ENCODE measurements at places on chromosomes 5 and 9.

GRCh38 chr5:127011961-127012644 is 18.3 kb downstream of the MARCHF3 start:
- no peaks in the 10 kb centered on the region for H3K27me3 ChIP-seq
- no peak overlapping the region for H3K4me3 ChIP-seq
- DNase-seq: no peak
- no peak overlapping the region for H3K27ac ChIP-seq
- H3K4me1 ChIP-seq: no peaks in the 10 kb centered on the region
- no peaks in the 10 kb centered on the region for H3K36me3 ChIP-seq

DNA sequence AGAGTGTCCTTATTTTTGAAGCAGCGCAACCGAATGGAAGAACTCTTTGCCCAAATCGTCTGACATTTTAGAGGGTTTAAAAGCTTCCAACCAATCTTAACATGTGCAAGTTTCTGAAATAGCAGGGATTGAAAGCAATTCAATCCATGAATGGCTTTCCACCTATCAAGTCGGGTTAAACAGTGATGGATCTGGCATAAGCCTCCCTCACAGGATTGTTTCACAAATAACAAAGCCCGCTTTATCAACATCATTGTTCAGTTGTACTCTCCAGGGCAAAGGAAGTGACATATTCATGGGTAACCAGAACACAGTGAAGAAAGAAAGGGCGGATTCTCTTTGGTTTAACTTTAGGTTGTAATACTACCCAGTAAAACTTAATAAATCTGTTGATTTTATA is 497.3 kb downstream of the MTRR start:
- H3K36me3 ChIP-seq: no peaks in the 10 kb centered on the region
- no peaks in the 10 kb centered on the region for H3K27me3 ChIP-seq
- H3K27ac ChIP-seq: no peak overlapping the region
- no peak overlapping the region for H3K4me3 ChIP-seq
- H3K4me1 ChIP-seq: no peaks in the 10 kb centered on the region

DNA sequence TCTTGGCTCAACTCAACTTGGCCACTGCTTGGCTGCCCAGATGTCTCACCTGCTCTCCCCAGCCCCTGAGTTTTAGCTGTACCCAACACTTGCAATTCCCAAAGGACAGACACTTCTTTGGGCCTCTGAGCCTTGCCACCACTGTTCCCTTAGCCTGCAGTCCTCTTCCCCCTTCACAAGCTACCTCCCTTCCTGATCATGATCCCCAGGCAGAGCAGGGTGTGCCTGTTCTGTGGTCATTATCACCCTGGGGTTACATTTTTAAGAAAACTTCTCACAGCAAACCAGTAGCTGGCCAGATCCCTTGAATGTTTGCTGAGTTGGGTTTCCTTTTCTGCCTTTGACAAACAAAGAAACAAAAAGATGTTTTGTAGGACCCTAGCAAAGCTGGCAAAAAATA is 87.5 kb upstream of the PRRC1 start:
- no peak for DNase-seq
- no peaks in the 10 kb centered on the region for H3K36me3 ChIP-seq
- no peaks in the 10 kb centered on the region for H3K27me3 ChIP-seq
- H3K4me3 ChIP-seq: no peak overlapping the region
- H3K4me1 ChIP-seq: no peaks in the 10 kb centered on the region

- H3K27ac ChIP-seq: no peak overlapping the region
- H3K4me3 ChIP-seq: no peak overlapping the region
- no peaks in the 10 kb centered on the region for H3K4me1 ChIP-seq
Measured at GRCh38 chr9:73091909-73092308, 59.8 kb upstream of the ANXA1 start.

GRCh38 chr9:121607434-121608167 is 43.8 kb upstream of the DAB2IP start:
- H3K27ac ChIP-seq: no peak overlapping the region
- DNase-seq: no peak
- H3K4me1 ChIP-seq: peaks cover 54% of the 10 kb centered on the region
- no peaks in the 10 kb centered on the region for H3K27me3 ChIP-seq
- H3K36me3 ChIP-seq: no peaks in the 10 kb centered on the region

GRCh38 chr9:90343991-90344390 is 298.6 kb downstream of the DIRAS2 start:
- no peak overlapping the region for H3K4me3 ChIP-seq
- DNase-seq: no peak
- H3K27me3 ChIP-seq: no peaks in the 10 kb centered on the region
- no peaks in the 10 kb centered on the region for H3K4me1 ChIP-seq

- no peak for DNase-seq
- H3K4me1 ChIP-seq: no peaks in the 10 kb centered on the region
- H3K4me3 ChIP-seq: no peak overlapping the region
- no peaks in the 10 kb centered on the region for H3K36me3 ChIP-seq
Measured at GRCh38 chr9:91867740-91868139, 82.3 kb downstream of the ROR2 start.

DNA sequence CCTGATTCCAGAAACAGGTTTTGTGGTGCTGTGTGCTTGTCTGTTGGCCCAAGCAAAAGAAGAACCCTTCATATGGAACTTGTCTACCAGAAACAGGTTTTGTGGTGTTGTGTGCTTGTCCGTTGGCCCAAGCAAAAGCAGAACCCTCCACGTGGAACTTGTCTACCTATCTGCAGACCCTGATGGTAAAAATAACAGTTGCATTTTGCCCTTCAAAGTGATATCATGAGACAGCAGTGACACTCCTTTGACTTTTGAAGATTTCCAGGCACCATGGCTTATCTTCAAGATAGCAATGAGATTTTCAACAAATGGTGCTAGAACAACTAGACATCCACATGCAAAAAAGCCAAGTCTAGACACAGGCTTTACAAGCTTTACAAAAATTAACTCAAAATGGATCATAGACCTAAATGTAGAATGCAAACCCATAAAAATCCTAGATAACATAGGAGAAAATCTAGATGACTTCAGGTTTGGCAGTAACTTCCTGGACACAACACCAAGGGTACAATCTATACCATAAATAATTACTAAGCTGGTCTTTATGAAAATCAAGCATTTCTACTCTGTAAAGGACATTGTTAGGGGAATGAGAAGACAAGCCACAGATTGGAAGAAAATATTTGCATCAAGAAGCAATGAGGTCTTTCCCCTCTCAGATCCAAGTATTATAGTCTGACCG is 16.8 kb downstream of the MACROH2A1 start:
- no peak overlapping the region for H3K27ac ChIP-seq
- no peaks in the 10 kb centered on the region for H3K4me1 ChIP-seq
- no peak for DNase-seq
- peaks cover 13% of the 10 kb centered on the region for H3K36me3 ChIP-seq
- H3K27me3 ChIP-seq: no peaks in the 10 kb centered on the region

DNA sequence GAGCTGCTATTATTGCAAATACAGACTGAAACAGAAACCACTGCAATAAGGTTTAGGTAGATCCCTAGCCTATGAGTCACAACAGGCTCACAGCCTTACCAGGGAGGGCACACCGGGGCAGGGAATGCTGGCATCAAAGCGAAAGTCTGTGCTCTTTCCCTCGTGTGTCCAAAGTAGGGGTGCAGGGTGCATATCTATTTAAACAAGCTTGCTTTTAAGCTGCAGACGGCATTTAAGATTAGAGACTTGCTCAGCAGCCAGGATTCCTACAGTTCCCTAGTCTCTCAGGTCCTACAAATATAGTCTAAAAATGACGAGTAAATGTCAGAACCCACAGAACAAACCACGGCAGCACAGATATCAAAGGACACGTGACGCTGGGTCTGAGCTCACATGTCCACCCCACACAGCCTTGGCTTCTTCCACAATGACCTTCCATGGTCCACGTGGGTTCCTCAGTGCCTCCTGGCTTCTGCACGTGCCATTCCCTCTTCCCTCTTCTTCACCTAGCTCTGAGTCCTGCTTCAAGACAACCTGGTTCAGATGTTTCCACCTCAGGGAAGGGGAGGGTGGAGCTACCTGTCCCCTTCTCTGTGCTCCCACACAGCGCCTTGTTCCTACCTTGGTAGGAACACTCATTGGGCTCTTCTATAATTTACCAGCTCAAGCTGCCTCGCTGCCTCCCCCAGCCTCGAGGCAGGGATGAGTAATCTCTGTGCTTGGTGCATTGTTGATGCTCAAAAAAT is 193.2 kb downstream of the MAPKAP1 start:
- DNase-seq: peak; percentile 58
- no peaks in the 10 kb centered on the region for H3K27me3 ChIP-seq
- peak overlapping the region; percentile 25 for H3K4me3 ChIP-seq
- H3K36me3 ChIP-seq: no peaks in the 10 kb centered on the region
- no peaks in the 10 kb centered on the region for H3K4me1 ChIP-seq

- no peak overlapping the region for H3K4me3 ChIP-seq
- H3K36me3 ChIP-seq: no peaks in the 10 kb centered on the region
- no peak overlapping the region for H3K27ac ChIP-seq
- no peak for DNase-seq
- H3K4me1 ChIP-seq: no peaks in the 10 kb centered on the region
Measured at GRCh38 chr9:79034583-79034982, 537.2 kb upstream of the TLE4 start.

DNA sequence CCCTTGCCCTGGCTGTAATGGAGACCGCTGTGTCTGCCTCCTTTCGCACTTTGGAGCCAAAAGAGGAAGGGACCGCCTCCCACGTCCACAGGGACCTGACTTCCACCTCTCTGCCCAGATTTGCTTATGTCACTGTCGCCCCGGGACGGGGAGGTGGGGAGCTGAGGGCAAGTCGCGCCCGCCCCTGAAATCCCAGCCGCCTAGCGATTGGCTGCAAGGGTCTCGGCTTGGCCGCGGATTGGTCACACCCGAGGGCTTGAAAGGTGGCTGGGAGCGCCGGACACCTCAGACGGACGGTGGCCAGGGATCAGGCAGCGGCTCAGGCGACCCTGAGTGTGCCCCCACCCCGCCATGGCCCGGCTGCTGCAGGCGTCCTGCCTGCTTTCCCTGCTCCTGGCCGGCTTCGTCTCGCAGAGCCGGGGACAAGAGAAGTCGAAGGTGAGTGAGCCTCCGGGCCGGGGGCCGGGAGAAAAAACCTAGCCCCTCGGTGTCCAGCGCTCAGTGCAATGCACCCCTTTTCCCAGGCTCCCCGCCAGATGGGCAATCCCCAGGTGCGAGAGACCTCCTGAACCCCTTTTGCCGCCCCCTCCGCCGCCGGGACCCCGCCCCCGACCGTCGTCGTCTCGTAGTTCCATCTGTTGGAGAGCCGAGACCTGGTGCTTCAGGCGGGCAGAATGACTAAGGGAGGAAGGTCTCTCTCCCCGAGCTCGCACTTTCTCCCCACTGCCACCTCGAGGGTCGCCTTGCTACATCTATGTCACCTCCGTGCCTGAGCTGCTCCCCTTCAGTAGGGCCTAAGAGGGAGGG is at the start of gene GPX3:
GPX3 (plus strand) TSS at position 288 of the 807 bp plus-strand sequence; CDS start at position 352, 64 bp downstream.
- DNase-seq: peak; percentile 99
- H3K27ac ChIP-seq: peak within 1 kb of the TSS; percentile 96
- H3K27me3 ChIP-seq: no peaks in the 10 kb centered on the region
- peak within 1 kb of the TSS; percentile 96 for H3K4me3 ChIP-seq

DNA sequence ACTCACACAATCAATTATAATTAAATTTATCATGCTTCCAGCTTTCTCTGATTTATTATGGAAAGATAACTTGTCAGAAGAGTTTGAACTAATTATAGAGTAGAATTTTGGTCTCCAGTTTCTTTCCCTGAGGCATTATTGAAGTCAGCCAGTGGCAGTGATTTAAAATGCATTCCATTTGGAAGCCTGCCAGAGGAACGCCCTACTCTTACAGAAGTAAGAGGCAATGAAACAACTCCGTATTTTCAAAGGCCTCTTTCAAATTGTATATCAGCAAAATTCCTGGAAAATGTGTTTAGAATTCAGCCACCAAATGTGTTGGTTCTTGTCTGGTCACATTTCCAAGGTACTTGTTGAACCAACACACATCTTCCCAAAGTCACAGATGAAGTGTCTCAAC is 640.9 kb downstream of the SEMA5A start:
- H3K4me3 ChIP-seq: no peak overlapping the region
- H3K36me3 ChIP-seq: no peaks in the 10 kb centered on the region
- no peak for DNase-seq

DNA sequence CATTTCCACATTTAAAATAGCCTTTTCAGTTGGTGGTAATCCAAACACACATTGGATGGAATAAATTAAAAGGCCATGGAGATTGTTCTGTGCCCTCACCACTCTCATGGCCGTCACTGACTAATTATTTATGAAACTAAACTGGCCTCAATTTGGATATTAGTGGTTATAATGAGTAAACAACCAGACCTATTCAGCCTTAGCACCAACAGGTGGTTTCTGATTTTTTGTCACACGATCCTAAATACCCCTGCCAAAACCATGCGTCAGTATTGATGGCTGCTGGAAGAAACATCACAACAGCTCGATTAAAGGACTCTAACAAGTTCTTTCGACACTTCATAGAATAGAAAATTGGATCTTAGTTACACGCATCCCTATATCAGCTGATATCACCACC is 276.0 kb upstream of the DAP start:
- H3K4me1 ChIP-seq: no peaks in the 10 kb centered on the region
- H3K4me3 ChIP-seq: no peak overlapping the region
- H3K27ac ChIP-seq: no peak overlapping the region
- no peaks in the 10 kb centered on the region for H3K36me3 ChIP-seq
- no peak for DNase-seq

- DNase-seq: no peak
- H3K4me3 ChIP-seq: no peak overlapping the region
- H3K27ac ChIP-seq: no peak overlapping the region
Measured at GRCh38 chr5:113759505-113759904, 246.0 kb downstream of the YTHDC2 start.

- H3K27me3 ChIP-seq: no peaks in the 10 kb centered on the region
- no peaks in the 10 kb centered on the region for H3K36me3 ChIP-seq
- H3K27ac ChIP-seq: no peak overlapping the region
- no peak for DNase-seq
Measured at GRCh38 chr5:156135531-156135930, 191.4 kb upstream of the SGCD start.

DNA sequence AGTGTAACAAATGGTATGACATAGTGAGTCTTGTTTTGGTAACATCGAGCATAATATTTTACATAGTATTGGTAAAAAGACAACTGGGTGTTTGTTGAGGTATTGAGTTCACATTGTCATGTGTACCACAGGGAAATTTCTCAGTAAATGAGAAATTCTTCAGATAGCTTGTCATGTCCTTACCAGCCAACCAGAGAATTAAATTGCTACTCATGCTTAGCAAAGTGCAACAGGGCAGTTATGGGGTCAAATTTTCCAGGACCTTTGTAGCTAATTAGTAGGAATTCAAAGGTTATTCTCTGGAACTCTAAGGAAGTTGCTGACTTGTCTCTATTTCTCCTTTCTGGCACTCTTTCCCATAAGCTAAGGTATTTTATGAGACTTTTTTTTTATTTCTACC is 595.7 kb downstream of the EFNA5 start:
- H3K4me1 ChIP-seq: no peaks in the 10 kb centered on the region
- H3K27me3 ChIP-seq: no peaks in the 10 kb centered on the region
- H3K36me3 ChIP-seq: no peaks in the 10 kb centered on the region
- H3K4me3 ChIP-seq: no peak overlapping the region
- H3K27ac ChIP-seq: no peak overlapping the region

- no peaks in the 10 kb centered on the region for H3K4me1 ChIP-seq
- no peak overlapping the region for H3K4me3 ChIP-seq
- H3K27ac ChIP-seq: no peak overlapping the region
- no peaks in the 10 kb centered on the region for H3K36me3 ChIP-seq
- DNase-seq: no peak
Measured at GRCh38 chr5:146893991-146894390, 15.4 kb upstream of the PPP2R2B start.
